ENCODE measurements at places on chromosomes 4 and X. TPM values are rescaled to one million over a fixed set of nuclear protein-coding genes. Genes with fewer than 3 reads are reported as not detected.

DNA sequence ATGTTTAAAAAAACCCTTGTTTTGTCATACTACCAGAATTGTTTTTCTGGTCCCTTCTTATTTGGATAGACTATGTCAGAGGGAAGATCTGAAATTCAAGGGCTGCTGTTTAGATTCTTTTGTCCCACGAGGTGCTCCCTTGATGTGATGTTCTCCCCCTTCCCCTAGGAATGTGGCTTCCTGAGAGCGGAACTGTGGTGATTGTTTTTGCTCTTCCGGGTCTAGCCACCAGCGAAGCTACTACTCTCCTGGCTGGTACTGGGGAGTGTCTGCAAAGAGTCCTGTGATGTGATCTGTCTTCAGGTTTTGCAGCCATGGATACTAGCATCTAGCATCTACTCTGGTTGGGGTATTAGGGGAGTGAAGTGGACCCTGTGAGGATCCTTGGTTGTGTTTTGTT, 271.1 kb downstream of the DCAF12L2 start:
- no peaks in the 10 kb centered on the region for H3K4me1 ChIP-seq
- H3K27me3 ChIP-seq: no peaks in the 10 kb centered on the region
- H3K36me3 ChIP-seq: no peaks in the 10 kb centered on the region
- DNase-seq: no peak
- H3K4me3 ChIP-seq: no peak overlapping the region

GRCh38 chr4:10179957-10180602, 63.5 kb upstream of the WDR1 start:
- H3K27me3 ChIP-seq: peaks cover 2% of the 10 kb centered on the region
- H3K4me1 ChIP-seq: peaks cover 74% of the 10 kb centered on the region
- peak overlapping the region; percentile 98 for H3K27ac ChIP-seq
- H3K4me3 ChIP-seq: peak overlapping the region; percentile 64
- H3K36me3 ChIP-seq: peaks cover 9% of the 10 kb centered on the region

DNA sequence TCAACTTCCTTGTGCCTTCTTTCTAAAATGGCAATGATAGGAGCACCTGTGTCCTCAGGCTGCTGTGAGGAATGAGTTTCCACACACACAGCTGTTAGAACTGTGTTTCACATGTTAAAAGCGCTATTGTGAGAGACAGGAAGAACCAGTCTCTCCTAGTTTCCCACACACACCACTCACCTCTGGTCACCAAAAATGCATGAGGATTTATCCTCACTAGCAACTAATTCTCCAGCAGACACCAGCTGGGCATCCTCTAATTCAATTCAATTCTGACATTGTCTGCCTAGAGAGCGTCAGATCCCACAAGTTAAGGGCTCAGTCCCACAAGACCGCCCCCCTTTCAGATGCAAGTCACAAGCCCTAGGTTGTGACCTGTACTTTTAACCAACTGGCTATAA, 29.0 kb upstream of the SLC2A9 start:
- H3K4me1 ChIP-seq: peaks cover 9% of the 10 kb centered on the region
- H3K4me3 ChIP-seq: no peak overlapping the region
- H3K27ac ChIP-seq: no peak overlapping the region
- no peak for DNase-seq
- H3K27me3 ChIP-seq: peaks cover 15% of the 10 kb centered on the region
- no peaks in the 10 kb centered on the region for H3K36me3 ChIP-seq

DNA sequence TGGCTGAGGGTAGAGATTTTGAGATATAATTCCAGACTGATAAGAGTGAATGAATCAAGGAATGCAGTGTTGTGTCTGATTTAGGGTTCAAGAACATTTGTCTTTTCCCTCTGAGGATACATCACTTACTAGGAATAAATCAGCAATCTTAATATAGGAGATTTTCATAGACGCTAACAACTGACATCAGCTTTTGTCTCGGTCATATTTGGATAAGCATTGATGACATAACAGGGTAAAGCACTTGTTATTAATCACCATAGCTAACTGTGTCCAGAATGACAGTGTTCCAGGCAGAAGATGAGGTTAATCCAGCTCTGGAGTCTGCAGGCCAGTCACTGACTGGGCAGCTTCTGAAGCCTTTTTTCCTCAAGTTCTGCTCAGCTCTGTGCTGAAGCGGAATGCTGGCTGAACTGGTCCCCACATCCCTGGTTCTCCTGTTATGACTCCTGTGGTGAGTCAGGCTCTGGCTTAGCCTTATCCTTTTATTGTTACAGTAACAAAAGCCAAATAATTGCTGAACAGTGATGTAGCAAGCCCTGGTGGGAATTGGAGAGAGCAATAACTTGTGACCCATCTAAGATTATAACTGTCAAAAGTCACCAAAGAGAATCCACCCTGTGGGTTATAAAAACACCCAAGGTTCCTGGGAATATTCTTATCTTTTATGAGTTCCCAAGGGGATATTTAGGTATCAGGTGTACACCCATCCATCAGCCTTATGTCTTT, 41.8 kb downstream of the FNIP2 start:
- H3K4me3 ChIP-seq: peak overlapping the region; percentile 73
- peak; percentile 99 for DNase-seq
- peaks cover 84% of the 10 kb centered on the region for H3K4me1 ChIP-seq
- peaks cover 9% of the 10 kb centered on the region for H3K36me3 ChIP-seq

The TMEM144 gene
- 0.26 TPM for total RNA-seq

DNA sequence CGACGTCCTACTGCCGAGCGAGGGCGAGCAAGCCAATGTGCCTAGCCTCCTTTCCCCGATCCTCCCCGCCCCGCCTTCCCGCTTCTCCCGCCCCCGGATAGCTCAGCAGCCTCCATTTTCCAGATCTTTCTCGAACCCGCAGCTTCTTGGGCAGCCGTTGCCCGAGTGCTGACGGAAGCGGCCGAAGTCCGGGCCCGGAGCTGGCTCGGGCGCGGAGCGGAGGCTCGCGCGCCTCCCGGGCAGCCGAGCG, 172 bp upstream of the HSPA4L start:
- peak overlapping the region; percentile 94 for H3K27ac ChIP-seq
- peak overlapping the region; percentile 99 for H3K4me3 ChIP-seq
- peaks cover 4% of the 10 kb centered on the region for H3K36me3 ChIP-seq
- H3K27me3 ChIP-seq: peaks cover 6% of the 10 kb centered on the region
- peaks cover 30% of the 10 kb centered on the region for H3K4me1 ChIP-seq

GRCh38 chrX:76453737-76454406, 26.4 kb downstream of the MAGEE1 start:
- peaks cover 7% of the 10 kb centered on the region for H3K4me1 ChIP-seq
- H3K4me3 ChIP-seq: no peak overlapping the region
- DNase-seq: no peak
- no peaks in the 10 kb centered on the region for H3K36me3 ChIP-seq
- peaks cover 3% of the 10 kb centered on the region for H3K27me3 ChIP-seq

DNA sequence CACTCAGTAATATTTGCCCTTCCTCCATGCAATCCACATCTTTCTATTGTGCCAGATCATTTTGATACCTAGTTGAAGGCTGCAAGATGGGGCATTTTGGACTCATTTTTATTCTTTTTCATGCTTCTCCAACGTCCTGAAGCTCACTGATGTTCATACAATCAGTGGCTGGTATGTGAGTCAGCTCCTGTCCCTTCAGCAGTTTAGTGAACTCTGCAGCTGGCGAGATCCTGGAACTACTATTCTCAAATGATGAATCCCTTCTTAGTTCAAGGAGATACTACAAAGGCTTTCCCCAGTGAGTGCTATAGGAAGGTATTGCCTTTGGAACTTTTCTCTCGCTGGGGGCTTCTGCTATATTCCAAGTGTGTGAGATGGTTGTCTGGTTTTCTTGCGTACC, 9.6 kb upstream of the CCDC149 start:
- H3K36me3 ChIP-seq: peaks cover 8% of the 10 kb centered on the region
- DNase-seq: peak; percentile 45
- no peak overlapping the region for H3K4me3 ChIP-seq
- no peak overlapping the region for H3K27ac ChIP-seq
- peaks cover 37% of the 10 kb centered on the region for H3K4me1 ChIP-seq

- no peak for DNase-seq
- no peak overlapping the region for H3K27ac ChIP-seq
- H3K4me3 ChIP-seq: no peak overlapping the region
- H3K27me3 ChIP-seq: no peaks in the 10 kb centered on the region
- no peaks in the 10 kb centered on the region for H3K4me1 ChIP-seq
Observed at GRCh38 chr4:103129174-103129573, 29.5 kb upstream of the BDH2 start.

The FGA gene
- not detected for total RNA-seq

DNA sequence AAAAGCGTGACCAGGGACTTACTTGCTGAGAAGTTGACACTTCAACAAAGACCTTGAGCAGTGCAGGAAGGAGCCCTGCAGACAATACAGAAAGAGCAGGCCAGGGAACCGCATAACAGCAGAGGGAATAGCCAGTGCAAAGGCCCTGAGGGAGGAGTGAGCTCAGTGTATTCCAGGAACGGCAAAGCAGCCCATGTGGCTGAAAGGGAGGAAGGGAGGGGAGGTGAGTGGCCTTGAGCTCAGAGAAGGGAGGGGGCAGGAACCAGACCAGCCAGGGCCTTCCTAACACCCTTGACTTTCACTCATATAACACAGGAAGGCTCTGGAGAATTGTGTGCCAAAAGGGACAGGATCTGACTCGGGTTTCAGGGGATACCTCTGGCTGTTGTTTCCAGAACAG, 112.2 kb downstream of the BCOR start:
- DNase-seq: no peak
- H3K27ac ChIP-seq: no peak overlapping the region
- no peaks in the 10 kb centered on the region for H3K36me3 ChIP-seq
- H3K27me3 ChIP-seq: peaks cover 6% of the 10 kb centered on the region
- H3K4me1 ChIP-seq: no peaks in the 10 kb centered on the region

GRCh38 chr4:4591071-4591470, 49.2 kb upstream of the STX18 start:
- H3K4me3 ChIP-seq: peak overlapping the region; percentile 69
- H3K4me1 ChIP-seq: peaks cover 37% of the 10 kb centered on the region
- H3K27me3 ChIP-seq: no peaks in the 10 kb centered on the region
- DNase-seq: no peak
- H3K36me3 ChIP-seq: peaks cover 42% of the 10 kb centered on the region
- peak overlapping the region; percentile 93 for H3K27ac ChIP-seq

DNA sequence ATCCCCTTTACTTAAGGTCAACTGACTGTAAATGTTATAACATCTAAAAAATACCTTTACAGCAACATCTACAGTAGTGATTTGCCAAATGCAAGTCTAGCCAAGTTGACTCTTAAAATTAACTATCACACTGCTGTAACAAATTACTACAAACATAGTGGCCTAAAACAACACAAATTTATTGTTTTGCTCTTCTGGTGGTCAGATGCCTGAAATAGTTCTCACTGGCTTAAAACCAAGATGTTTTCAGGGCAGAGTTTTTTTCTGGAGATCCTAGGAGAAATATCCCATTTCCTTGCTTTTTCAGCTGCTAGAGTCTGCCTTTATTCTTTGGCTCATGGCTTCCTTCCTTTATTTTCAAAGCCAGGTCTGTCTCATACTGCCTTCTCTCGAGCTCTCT, 120.5 kb downstream of the ADGRL3 start:
- H3K4me3 ChIP-seq: no peak overlapping the region
- no peaks in the 10 kb centered on the region for H3K4me1 ChIP-seq
- no peaks in the 10 kb centered on the region for H3K36me3 ChIP-seq
- H3K27ac ChIP-seq: no peak overlapping the region
- no peak for DNase-seq

GRCh38 chr4:130110770-130111169, 1014.8 kb downstream of the C4orf33 start:
- H3K27ac ChIP-seq: no peak overlapping the region
- H3K4me1 ChIP-seq: no peaks in the 10 kb centered on the region
- H3K36me3 ChIP-seq: no peaks in the 10 kb centered on the region
- no peak overlapping the region for H3K4me3 ChIP-seq
- DNase-seq: no peak

The SLC9B1 gene
- 0.46 TPM for total RNA-seq

The USP17L5 gene
- not detected for total RNA-seq

- H3K27ac ChIP-seq: no peak overlapping the region
- H3K27me3 ChIP-seq: no peaks in the 10 kb centered on the region
- H3K4me1 ChIP-seq: no peaks in the 10 kb centered on the region
- no peaks in the 10 kb centered on the region for H3K36me3 ChIP-seq
- no peak overlapping the region for H3K4me3 ChIP-seq
- no peak for DNase-seq
Observed at GRCh38 chr4:100841911-100842310, 324.1 kb upstream of the EMCN start.

The IGSF1 gene
- not detected for total RNA-seq

DNA sequence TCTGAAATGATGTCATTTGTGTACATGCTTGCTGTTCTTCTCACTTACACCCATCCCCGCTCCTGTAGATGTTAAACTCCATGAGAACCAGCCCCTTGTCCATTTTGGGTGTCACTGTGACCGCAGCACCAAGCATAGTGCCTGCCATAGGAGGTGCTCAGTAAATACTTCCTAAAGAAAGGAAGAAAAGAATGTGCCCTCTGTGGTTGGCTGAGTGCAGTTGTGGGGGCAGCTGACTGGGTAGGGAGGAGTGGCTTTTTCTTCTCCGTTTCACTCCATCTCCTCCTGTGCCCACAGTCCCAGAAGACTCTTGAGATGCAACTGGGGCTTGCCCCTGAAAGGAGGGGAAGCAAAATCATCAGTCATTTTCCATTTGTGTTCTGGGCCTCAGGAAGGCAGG, 25.5 kb downstream of the PHEX start:
- no peaks in the 10 kb centered on the region for H3K36me3 ChIP-seq
- H3K4me1 ChIP-seq: peaks cover 16% of the 10 kb centered on the region
- no peak overlapping the region for H3K27ac ChIP-seq
- no peak overlapping the region for H3K4me3 ChIP-seq

The SATL1 gene
- not detected for total RNA-seq

The PNCK gene
- not detected for total RNA-seq

DNA sequence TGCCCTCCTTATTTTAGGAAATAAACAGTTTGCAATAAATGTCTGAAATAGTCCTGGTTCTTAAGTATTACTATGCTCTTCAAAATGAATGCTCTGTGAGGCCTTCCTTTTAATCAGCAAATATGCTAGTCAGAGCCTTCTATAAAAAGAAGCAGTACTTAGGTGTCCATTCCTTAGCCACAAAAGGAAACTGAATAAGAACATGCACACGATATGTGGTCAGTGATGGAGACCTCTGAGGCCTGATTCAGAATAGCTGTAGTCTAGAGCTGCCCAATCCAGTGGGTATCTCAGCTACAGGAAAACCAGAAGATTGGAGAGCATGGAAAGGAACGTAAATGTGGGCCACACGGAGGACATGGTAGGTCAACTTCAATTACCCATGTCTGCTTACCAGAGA, 141.8 kb downstream of the RASL11B start:
- peak; percentile 20 for DNase-seq
- H3K4me1 ChIP-seq: peaks cover 31% of the 10 kb centered on the region
- H3K4me3 ChIP-seq: no peak overlapping the region
- H3K27ac ChIP-seq: peak overlapping the region; percentile 39
- H3K27me3 ChIP-seq: no peaks in the 10 kb centered on the region

The SFRP2 gene
- not detected for total RNA-seq

GRCh38 chrX:68438575-68438974, 5.3 kb upstream of the OPHN1 start:
- H3K27ac ChIP-seq: no peak overlapping the region
- no peak for DNase-seq
- no peaks in the 10 kb centered on the region for H3K36me3 ChIP-seq
- no peak overlapping the region for H3K4me3 ChIP-seq
- no peaks in the 10 kb centered on the region for H3K27me3 ChIP-seq

GRCh38 chrX:95760356-95760755, 924.3 kb upstream of the DIAPH2 start:
- no peaks in the 10 kb centered on the region for H3K36me3 ChIP-seq
- H3K4me3 ChIP-seq: no peak overlapping the region
- no peak overlapping the region for H3K27ac ChIP-seq
- H3K27me3 ChIP-seq: no peaks in the 10 kb centered on the region
- no peak for DNase-seq
- no peaks in the 10 kb centered on the region for H3K4me1 ChIP-seq
